ENCODE measurements at places on chromosomes 16 and 17.

DNA sequence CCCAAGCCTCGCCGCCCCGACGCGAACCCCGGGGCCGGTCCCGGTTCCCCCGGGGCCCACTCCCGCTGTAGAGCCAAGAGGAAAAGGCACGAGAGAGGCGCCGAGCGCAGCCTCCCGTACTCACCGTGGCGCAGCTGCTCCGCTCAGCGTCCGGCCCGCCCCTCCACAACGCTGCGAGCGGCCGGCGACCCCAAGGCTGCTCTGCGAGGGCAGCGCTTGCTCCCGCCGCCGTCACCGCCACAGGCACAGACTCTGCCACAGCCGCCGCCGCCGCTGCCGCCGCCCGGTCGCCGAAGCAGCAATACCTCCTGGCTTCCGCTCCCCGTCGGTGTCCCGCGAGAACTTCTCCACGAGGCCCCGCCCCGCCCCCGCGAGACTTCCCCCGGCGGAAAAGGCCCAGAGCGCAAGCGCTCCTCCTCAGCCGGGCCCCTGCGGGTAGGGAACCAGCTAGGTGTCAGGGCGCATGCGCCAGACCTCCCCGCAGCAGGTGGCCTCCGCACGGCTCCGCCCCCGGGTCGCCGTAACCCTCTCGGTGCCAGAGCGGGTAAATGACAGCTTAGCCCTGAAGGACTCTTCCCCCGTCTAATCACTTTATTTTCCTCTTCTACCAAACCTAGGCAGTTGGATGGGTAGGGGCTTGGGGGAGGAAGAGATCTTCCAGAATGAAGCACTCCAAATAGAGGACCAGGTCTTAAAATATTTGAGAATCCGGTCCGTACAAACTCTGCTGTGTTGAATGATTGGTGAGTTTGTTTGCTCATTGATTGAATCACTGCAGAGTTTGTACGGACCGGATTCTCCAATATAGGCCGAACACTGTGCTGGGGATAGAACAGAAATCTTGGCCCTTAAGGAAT is at the start of gene GRB2:
Gene GRB2 (minus strand): TSS at position 314 of the 857 bp plus-strand sequence. CDS start 12,050 bp downstream, outside the sequence.
- DNase-seq: peak; percentile 99

DNA sequence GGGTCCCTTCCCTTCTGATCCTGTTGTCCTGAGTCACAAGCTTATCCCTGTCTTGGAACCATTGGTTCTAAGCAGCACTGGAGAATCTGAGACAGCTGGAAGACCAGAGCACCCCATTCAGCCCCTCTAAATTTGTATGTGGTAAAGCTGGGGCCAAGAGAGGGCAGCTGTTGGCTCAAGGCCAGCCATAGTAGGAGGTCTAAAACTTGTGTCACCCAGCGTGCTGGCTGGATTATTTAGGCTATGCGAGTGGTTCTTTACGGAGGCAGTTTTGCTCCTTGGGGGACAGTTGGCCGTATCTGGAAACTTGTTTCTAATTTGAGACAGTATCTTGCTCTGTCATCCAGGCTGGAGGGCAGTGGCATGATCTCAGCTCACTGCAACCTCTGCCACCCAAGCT is 69.6 kb upstream of the GSE1 start:
- DNase-seq: no peak

DNA sequence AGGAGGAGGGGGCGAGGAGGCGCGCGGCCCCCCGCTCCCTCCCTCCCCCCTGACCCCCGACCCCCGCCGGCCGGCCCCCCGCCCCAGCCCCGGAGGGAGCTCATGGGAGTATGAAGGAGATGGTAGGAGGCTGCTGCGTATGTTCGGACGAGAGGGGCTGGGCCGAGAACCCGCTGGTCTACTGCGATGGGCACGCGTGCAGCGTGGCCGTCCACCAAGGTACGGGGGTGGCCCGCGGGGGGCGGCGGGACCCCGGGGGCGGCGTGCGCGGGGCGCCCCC is 390 bp downstream of the MLLT6 start:
- DNase-seq: no peak

DNA sequence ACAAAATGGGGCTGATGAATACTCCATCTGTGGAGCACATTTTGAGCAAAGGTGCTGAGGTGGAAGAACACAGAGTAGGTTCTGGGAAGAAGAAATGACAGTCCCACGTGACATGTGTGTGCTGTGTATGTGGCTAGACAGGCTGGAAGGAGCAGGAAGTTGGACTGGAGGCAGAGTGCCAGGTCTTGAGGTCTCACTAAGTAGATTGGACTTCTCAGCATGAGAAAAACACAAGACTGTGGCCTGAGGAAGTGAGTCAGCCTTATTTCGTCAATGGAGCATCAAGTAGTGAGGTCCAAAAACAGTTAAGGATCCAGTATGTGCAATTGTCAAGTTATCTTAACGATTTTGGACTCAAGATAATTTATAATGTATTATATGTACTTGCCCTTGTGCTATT is 736.5 kb downstream of the KCNJ2 start:
- peak; percentile 73 for DNase-seq

DNA sequence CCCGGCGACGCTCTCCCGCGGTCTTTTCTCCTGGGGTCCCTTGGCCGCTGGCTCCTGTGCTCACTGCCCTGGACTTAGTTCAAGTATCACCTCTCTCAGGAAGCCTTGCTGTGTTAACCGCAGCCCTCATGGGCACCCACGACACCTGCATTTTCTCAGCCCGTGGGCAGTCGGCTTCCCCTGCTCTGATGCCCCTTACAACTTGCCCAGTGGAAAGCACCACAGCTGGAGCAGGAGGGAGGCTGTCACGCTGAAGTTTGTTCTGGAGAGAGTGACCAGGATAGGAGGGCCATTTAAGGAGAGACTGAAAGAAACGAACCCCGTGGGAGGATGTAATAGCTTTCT is 395 bp downstream of the STXBP4 start:
- peak; percentile 41 for DNase-seq
